RPMI8226 (cell line): ENCODE measurements at places on chromosomes 1 and 21.

DNA sequence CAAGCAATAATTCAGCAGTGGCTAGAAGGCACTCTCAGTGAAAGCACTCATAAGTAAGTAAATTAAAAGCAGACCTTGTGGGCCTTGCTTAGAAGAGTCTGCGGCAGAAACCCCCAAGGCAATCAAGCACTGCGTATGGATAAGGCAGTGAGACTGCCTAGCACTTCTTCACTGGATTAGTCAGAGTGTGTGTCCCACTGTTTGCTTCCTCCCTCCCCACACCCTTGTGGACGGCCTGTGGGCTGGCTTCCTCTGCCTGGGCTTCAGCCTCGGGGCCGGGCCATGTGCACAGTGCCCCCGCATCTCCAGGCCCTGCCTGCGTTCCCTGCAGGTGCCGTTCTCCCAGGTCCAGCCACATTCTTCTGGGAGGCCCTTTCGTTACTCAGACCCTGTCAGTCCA, 23.8 kb downstream of the AGT start:
- no peak for DNase-seq

GRCh38 chr21:24844671-24845070, 762.6 kb downstream of the MRPL39 start:
- DNase-seq, result no peak

- no peak for DNase-seq
Measured at GRCh38 chr1:9326596-9326995, 33.9 kb downstream of the SPSB1 start.

DNA sequence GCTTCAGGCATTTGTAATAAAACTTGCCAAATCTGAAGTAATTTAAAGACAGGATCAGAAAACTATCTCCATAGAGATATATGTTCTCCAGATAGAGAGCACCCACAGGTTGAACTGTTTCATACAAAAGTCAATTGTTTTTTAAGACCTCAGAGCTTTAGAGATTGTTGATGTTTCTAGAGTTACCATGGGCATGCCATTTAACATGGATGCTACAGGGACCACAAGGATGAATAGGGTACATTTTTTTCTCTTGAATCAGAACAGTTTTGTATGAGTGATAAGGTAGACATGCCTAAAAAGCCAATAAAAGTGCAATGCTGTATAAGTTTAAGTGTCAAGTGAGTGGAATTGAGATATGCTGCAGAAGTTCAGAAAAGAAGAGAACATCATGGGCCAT, 511.0 kb upstream of the CAMK1G start:
- DNase-seq, result no peak

GRCh38 chr1:45331436-45332345, 5.0 kb downstream of the HPDL start:
- no peak for DNase-seq
